ENCODE measurements at places on chromosomes 5 and 9.

DNA sequence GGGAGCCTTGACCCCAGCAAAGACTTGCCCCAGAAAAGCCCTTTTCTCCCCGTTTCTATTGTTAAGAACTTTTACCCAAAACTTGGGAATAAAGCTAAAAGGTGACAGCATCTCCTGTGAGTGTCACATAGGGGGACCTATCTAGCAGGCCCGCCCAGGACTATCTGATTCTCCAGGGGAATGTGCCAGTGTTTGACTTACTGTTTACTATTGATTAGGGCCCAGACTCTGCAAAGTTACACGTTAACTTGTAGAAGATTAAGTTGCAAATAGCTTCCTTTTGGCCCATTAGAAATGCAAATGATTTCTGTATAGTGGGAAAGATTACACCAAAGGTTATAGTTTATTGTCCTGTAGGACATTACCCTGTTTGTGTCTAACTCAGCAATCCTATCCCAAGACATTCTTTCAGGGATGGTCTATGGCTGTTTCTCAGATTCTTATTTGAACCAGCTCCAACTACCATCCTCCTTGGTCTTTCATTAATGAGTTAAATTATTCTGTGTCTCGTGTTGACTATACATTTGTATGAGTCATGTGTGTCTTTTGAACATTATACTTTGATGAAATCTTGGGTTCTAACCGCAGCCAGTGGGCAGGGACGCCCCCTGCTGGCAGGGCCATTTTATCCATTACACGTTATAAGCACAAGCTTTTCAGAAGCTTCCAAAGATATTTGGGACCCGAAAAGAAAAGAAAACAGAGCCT is 60.7 kb downstream of the HRH2 start:
- DNase-seq, result peak; percentile 67

- DNase-seq, result no peak
These were observed 87.0 kb upstream of the ACTBL2 start for GRCh38 chr5:57569601-57570000.

- DNase-seq, result peak; percentile 35
These were observed 159.4 kb downstream of the ARHGAP26 start for GRCh38 chr5:142929587-142929986.

DNA sequence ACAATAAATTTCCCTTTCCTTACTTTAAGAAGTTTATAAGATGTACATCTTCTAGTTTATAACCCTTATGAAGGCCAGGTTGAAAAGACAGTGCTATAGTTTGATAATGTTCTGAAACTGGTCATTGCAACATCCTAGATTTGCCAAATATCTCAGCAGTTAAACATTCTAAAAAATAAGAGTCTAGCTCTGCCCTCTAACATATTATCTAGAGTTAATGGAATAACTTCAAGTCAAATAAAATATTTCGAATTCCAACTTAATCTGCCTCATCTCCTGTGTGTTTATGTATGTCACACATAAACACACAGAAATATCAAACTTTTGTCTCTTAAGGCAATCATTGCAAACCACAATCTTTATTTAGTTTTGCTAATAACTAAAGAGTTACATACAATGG is 796.6 kb downstream of the TLE1 start:
- DNase-seq, result no peak

- DNase-seq, result no peak
These were observed 163.4 kb downstream of the RGS3 start for GRCh38 chr9:113626735-113627495.

DNA sequence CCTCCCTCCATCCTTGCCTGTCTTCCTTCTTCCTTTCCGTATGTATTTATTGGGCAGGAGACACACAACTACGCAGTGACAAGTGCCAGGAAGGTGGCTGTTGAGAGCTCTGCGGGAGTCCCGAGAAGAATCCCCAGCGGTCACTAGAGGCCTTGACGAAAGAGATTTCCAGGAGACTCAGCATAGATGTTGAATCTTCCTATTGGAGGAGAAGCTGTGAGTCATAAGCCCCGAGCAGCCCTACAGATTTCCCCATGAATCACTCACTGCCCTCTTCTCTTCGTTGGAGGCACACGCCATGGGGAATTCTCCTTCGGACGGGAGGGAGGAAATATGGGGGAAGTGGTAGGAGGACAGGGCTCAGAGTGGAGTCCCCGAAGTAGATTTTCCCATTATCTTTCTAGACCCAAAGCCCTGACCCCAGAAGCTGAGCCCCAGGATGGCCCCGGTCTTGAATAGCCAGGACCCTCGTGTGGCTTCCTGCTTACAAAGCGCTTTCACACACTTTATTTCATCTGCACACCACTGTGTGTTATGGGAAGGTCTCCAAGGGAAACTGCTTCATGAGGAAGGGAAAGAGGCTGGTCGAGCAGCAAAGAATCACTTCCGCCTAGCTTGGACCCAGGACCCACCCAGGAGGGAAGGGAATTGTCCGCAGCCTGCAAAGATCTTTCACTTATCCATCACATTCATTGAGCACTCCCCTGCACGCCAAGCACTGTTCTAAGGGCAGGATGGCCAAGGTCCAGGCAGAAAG is 12.7 kb downstream of the DUSP1 start:
- DNase-seq, result no peak

DNA sequence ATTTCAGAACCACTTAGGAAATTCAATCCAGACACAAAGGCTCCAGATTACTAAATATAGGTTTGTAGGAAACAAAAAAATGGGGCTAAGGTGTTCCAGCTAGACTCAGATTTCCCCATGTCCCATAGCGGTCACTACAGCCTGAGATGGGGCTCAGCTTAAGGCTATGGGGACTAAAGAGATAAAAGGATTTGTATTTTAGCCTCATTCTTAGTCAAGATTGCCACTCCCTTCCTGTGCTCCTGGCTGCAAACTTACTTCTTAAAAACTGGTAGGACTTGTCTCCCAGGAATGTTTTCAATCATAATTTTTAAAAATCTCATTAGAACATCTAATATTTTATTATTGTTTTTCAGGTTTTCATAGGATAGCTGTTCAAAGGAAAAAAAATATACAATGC is 253.8 kb upstream of the DAB2 start:
- no peak for DNase-seq

GRCh38 chr5:78985725-78986223 is 664 bp upstream of the ARSB start:
- peak; percentile 42 for DNase-seq

GRCh38 chr5:39469777-39470415 is 45.1 kb upstream of the DAB2 start:
- no peak for DNase-seq

DNA sequence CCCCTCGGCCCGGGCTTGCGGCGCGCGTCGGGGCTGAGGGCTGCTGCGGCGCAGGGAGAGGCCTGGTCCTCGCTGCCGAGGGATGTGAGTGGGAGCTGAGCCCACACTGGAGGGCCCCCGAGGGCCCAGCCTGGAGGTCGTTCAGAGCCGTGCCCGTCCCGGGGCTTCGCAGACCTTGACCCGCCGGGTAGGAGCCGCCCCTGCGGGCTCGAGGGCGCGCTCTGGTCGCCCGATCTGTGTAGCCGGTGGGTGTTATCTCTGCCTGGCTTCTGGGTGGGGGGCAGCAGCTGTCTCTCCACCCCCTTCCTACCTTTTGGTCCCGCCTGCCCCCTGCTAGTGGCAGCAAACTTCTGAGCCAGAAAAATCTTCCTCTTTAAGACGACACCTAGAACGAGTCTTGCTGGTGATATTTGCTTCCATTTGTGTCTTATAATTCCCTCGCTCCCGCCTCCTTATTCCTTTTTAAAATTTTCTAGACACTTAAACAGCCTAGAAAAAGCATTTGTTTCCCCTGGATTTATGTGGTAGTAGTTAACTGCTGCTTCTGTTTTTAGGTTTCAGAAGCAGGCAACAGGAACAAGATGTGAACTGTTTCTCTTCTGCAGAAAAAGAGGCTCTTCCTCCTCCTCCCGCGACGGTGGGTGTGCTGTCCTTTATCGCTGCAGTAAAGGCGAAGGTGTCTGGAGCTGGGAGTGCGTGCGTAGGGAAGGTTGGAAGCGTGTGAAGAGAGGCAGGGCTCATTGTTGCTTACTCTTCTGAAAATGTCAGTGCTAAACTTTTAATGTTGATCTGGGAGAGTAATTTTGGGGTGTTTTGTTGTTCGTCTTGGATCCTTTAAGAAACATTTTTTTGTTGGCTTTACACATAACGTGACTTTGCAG is 554 bp downstream of the JAK2 start:
- DNase-seq, result peak; percentile 48

DNA sequence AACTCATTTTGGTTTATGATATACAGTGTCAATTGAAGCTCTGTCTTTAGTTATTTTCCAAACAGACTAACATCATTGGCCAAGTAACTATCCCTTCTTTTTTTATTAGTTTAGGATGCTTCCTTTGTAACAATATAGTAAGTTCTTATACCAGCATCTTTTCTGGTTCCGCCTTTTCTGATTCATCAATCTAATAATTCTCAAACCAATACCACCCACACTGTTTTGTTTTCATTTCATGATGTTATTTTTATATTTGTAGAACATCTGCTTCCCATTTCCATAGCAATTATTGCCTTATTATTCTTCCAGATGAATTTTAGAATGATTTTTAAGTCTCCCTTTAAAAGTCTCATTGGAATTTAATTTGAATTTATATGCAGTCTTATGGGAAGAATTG is 218.1 kb downstream of the RFK start:
- DNase-seq, result no peak

- DNase-seq, result no peak
These were observed 103.2 kb upstream of the ELL2 start for GRCh38 chr5:96064877-96065276.

DNA sequence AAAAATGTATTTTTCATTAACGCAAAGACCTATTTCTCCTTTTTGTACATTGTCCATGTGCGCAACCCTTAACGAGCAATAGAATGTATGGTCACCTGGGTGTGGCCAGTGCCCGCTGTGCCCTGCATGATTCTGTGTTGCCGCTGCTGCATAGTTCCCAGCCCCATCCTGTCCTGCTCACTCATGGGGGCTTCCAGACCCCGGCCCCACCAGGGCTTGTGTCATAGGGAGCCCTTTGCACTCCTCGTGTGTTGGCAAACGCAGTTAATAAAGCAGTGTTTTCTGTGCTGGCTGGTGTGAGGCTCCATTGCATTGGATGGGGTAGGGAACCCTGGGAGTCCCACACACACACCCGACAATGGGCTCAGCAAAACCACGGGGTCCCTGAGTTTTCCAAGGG is 49.7 kb downstream of the SAR1B start:
- no peak for DNase-seq

DNA sequence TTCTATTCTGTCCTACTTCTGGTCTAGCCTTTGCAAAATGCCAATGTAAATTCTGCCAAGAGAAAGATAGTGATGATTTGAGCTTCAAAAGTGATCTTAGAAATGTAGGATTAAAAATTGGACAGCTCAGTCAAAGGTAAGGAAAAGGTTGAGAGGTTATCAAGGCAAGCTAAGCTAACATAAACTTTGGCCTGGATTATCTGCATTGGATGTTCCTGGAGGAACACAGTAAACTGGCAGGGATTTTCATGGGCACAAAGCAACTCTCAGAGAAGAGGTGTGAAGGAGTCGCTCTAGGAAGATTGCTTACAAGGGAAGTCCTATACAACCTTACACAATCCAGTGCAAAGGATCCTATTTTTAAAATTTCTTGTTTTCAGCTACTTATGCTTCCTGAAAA is 115.2 kb downstream of the JAKMIP2 start:
- DNase-seq, result no peak

DNA sequence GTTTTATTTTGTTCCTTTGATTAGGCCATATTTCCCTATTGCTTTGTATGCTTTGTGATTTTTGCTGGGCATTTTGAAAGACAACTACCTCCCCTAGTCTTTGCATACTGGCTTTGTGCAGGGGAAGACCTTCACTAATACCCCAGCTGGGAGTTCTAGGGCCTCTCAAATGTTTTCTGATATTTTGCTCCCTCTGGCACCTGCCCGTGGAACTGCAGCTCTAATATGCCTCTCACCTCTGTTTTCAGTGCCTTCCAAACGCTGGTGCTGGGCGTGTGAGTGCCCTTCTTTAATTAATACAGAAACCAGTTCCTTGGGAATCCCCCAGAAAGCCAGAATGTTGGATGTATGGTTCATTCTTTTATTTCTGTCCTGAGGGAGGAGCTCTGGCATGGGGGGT is 204.5 kb downstream of the COMMD10 start:
- no peak for DNase-seq

- DNase-seq, result no peak
These were observed 247.5 kb downstream of the CD180 start for GRCh38 chr5:66949066-66949465.

DNA sequence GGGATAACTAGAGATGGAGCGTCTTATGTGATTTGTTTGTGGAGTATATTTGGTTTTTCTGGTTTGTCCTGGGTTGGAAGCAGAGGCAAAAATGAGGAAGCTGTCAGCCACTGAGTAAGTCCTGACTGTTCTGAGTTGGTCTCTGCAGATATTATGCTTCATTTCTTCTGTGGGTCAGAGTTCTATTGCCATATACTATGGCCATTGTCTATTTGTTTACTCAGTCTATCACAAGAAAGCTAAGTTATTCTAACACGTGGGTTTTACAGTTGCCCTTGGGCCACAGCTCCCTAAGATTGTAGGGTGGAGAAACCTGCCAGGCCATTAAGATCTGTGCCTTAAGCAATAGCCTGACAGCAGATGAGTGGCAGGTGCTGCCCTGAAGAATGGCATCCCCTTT is 3.0 kb upstream of the CTSV start:
- DNase-seq, result no peak

- DNase-seq, result no peak
These were observed 48.4 kb upstream of the AFAP1L1 start for GRCh38 chr5:149223081-149223848.

GRCh38 chr9:114834386-114834785 is 28.5 kb upstream of the TNFSF15 start:
- no peak for DNase-seq

DNA sequence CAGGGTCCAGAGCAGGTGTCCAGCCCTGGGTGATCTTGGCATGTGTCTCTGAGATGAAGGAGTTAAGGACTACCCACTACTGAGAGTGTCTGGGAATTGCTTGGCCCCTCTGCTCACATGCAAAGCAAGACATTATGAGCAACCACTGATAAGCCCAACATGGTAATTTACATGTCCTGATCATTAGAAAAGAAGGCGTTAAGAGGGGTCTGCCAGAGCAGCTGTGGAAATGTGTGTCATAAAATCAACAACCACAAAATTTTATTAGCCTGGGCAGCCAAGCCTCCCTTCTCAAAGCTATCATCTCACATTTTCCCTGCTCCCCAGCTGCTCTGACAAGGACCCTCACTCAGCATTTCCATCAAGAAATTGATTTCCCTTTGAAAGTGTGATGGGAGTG is 351.0 kb downstream of the SPOCK1 start:
- no peak for DNase-seq

DNA sequence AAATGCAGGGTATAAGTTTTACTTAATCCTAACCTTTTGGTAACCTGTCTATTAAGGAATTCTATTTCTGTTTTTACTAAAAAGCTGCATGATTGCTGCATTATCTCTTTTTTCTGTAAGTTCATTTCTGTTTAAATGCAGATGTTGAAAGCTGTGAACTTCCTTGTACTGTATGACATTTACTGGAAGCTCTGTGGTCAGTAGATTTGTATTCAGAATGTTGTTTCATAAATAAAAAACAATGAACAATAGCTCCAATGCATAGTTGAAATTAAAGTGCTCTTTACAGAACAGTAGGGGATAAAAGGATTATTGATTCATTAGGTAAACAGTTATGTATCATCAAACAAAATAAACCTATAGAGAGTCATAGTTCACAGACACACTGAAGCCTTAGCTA is 46.5 kb upstream of the FKTN start:
- no peak for DNase-seq

Measured in activated naive CD8-positive, alpha-beta T cell treated with anti-CD3 and anti-CD28 coated beads, Interleukin-2, amount 10 ng/mL, durations not matched to agents 7 days and 5 days (primary cell).